ENCODE measurements at places on chromosomes 16 and 17. TPM values are rescaled to one million over a fixed set of nuclear protein-coding genes. Genes with fewer than 3 reads are reported as not detected.

- DNase-seq: no peak
Observed at GRCh38 chr17:58320570-58321323, 7.8 kb downstream of the TSPOAP1 start.

DNA sequence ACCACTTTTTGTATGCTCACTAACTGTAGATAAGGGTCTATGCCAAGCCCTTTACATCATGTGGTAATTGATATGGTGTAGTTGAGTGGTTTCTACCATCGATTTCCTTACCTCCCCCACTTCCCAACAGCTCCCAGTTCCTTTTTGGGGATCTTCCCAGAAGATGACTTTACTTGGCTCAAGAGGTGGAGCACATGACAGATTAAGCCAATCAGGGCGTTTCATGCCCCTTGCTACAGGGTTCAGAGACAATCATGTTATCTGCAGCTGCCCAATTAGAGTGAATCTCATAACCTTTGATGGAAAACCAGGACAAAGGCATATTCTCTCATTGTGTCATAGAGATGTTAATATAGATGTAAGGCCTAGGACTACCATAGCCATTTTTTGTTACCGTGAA, 16.2 kb upstream of the BMERB1 start:
- DNase-seq: no peak

- no peak for DNase-seq
Observed at GRCh38 chr17:61325382-61326073, 74.1 kb upstream of the TBX2 start.

GRCh38 chr17:9645851-9646545, 681 bp downstream of the USP43 start:
- DNase-seq: peak; percentile 64

DNA sequence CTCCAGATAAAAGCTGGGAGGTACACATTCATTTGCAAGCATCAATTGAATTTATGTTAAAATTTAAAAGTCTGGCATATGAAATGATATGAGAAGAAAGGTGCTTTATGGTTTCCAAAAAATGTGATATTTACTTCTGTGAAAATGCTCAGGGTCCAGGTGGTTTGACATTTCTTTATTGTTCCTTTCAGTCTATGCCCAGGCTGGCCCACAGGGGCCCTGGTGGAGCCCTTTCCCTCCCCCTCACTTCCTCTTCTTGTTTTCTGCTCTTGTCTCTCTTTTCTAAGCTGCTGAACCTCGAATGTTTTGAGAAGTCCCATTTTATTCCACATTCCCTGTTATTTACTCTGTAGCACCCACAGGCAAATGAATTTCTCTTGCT, 127.8 kb downstream of the HS3ST3B1 start:
- DNase-seq: no peak

Gene FAM20A
- 0.44 TPM for total RNA-seq

Gene OTOP3
- not detected for total RNA-seq

Gene DHRS7B
- 30.0 TPM for total RNA-seq

Gene ABCA6
- total RNA-seq: 1.8 TPM

Data from Caco-2 (cell line).